ENCODE measurements at places on chromosomes 2 and 18. TPM values are rescaled to one million over a fixed set of nuclear protein-coding genes. Genes with fewer than 3 reads are reported as not detected.

The FHL2 gene
- 97.3 TPM for total RNA-seq

The CAPN14 gene
- total RNA-seq: not detected

The GALNT14 gene
- 2.1 TPM for total RNA-seq

The B3GNT2 gene
- total RNA-seq: 24.0 TPM

The PKDCC gene
- 1.3 TPM for total RNA-seq

The TEX44 gene
- not detected for total RNA-seq

The MOCOS gene
- total RNA-seq: 5.3 TPM

The ABCG8 gene
- total RNA-seq: not detected

The FOXD4L1 gene
- not detected for total RNA-seq

The SF3B1 gene
- total RNA-seq: 120 TPM

The ITGA6 gene
- total RNA-seq: 248 TPM

The CRYGC gene
- not detected for total RNA-seq

The USP37 gene
- 6.5 TPM for total RNA-seq

The DYSF gene
- total RNA-seq: 212 TPM

The TNFAIP6 gene
- total RNA-seq: not detected

The IL36A gene
- not detected for total RNA-seq

The MERTK gene
- 13.4 TPM for total RNA-seq

The AP1S3 gene
- 3.7 TPM for total RNA-seq

The DSC2 gene
- total RNA-seq: 0.07 TPM

The KCNJ3 gene
- not detected for total RNA-seq

The BARD1 gene
- total RNA-seq: 8.9 TPM

The CMPK2 gene
- total RNA-seq: 30.0 TPM

The RAMP1 gene
- total RNA-seq: not detected

The ZNF804A gene
- total RNA-seq: not detected

The STPG4 gene
- 0.33 TPM for total RNA-seq

The OTOS gene
- not detected for total RNA-seq

The ASTL gene
- not detected for total RNA-seq

The SCN9A gene
- 0.30 TPM for total RNA-seq

The ZSWIM2 gene
- not detected for total RNA-seq

The ZNF385B gene
- total RNA-seq: not detected

Data from mammary microvascular endothelial cell (primary cell).